Activated T-cell treated with anti-CD3 and anti-CD28 coated beads for 1 hour (primary cell): ENCODE measurements at places on chromosomes 13 and 19.

- DNase-seq, result no peak
These were observed 26.0 kb downstream of the RAB20 start for GRCh38 chr13:110535526-110535925.

GRCh38 chr13:60720590-60720989 is 323.6 kb downstream of the TDRD3 start:
- no peak for DNase-seq

DNA sequence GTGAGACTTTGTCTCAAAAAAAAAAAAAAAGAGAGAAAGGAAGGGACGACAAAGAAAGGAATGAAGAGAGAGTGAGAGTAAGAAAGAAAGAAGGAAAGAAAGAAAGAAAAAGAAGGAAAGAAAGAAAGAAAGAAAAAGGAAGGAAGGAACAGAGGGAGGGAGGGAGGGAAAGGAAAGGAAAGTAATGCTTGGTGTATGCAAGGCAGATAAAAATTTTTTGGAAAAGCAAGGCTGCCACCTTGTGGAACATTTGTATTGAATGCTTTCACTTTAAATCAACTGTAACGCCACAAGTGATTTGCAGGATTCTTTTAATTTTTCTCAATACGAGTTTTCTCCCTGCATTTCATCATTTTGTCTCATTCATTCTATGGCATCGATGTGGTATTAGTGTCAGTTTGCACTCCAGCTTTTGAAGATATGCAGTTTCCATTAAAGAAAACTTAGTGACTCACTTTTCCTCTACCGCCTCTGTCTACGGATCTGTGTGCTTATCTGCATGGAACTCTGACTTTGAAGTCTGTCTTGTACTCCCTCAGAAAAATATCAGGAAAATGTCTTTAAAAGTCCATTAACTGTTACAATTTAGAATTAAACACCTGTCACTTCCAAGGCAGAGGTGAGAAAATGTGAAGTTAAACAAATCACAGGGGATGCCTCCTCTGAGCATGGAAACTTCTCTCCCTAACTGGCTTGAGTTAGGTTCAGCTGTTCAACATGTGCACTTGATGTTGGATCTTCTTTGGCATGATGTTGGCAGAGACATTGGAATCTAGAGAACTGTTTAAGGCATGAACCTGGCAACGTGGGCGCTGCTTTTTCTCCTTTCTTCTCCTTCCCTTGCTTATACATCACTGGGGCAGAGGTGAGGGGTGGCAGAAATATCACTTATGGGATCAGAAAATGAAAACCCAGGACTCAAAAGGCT is 20.0 kb upstream of the ZDHHC20 start:
- no peak for DNase-seq

GRCh38 chr19:6654347-6655310 is 15.3 kb downstream of the TNFSF14 start:
- DNase-seq, result no peak

- no peak for DNase-seq
These were observed 258.4 kb downstream of the SPRY2 start for GRCh38 chr13:80082396-80083080.

DNA sequence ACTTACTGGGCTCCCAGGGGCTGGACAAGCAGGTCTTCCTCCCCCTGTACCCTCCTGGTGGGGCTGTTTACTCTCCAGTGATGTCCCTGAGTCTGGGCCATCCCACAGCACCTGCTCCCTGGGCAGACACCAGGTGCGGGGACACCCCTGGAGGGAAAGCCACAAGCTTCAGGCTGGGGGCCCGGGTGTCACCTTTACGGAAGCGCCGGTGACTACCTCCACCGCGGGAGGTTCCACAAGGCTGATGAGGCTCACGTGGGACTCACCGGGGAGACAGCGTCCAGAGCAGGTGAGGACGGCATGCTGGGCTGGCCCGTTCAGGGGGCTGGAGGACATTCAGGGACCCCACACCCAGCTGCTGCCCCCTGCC is 24.9 kb downstream of the NFILZ start:
- DNase-seq, result peak; percentile 28

DNA sequence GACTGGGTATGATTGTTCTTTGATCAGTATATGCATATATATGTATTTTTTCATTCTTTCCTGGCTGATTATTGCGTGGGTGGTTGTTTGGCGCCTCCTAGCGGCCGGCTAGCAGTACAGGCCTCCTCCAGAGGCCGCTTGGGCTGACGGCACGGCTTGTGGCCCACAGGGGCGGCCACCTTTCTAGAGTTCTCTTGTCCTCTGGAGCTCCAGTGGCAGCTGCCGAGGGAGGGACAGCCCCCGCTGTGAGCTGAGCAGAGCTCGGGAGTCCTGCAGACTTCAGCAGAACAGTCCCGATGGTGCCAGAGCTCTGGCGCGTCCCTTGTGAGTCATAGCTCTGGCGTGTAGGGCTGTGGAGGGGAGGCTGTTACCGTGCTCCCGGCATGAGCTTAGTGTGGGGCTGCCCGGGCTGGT is 22.5 kb upstream of the ZNF429 start:
- peak; percentile 57 for DNase-seq

GRCh38 chr19:4064496-4065260 is 2.0 kb downstream of the ZBTB7A start:
- DNase-seq, result no peak

DNA sequence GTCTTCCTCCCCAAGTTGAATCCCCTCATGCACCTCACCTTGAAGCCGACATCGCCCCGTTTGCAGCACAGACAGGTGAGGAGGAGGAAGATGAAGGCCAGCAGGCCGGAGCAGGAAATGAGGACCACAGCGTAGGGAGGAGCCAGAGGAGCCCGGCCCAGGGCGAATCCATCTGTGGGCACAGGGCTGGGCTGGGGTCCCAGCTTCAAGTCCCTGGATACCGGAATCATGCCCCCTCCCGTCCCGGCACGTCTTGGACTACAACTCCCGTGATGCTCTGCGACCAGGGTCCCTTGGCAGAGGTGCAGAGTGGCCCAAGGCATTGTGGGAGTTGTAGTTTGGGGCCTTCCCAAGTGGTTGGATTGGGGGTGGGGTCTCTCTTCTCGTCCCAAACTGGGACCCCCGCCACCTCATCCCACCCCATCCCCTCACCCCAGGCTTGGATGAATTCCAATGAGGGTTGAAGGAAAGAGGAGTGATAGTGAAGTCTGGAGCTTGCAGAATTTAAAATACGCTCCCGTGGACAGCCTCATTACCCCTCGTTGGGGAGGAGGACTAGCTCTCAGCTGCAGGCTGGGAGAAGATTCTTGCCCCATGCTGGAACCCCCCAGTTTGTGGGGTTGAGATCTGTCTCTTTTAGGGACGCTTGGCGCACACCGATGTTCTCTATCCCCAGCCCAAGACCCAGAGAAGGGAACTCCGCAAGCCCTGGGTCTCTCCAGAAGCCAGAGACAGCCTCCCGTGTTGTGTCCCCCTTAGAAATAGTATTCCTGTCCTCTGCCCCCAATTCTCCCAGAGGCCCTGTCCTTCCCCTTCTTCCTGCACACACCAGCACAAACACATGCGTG is 990 bp downstream of the LMTK3 start:
- DNase-seq, result peak; percentile 69

DNA sequence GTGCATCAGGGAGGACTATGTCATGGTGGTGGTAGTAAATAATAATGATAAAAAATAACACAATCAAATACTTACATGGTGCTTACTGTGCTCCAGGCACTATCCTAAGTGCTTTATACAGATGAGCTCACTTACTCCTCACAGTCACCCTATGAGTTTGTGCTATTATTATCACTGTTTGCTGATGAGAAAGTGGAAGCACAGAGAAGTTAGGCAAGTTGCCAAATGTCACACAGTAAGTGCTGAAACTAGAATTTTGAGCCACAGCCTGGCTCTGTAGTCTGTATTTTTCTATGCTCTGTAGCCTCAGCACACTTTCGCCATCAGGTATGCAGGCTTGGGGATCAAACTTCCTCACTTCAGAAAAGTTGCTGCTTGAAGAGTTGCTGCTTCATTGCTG is 46.6 kb downstream of the HTR2A start:
- DNase-seq, result no peak

- no peak for DNase-seq
These were observed 140.9 kb downstream of the TBC1D4 start for GRCh38 chr13:75341028-75341427.

- DNase-seq, result peak; percentile 73
These were observed 4.8 kb downstream of the IER2 start for GRCh38 chr19:13154911-13155471.

- peak; percentile 48 for DNase-seq
These were observed 2.3 kb downstream of the MIDN start for GRCh38 chr19:1250437-1251260.

- no peak for DNase-seq
These were observed 83.6 kb upstream of the PDCD5 start for GRCh38 chr19:32497391-32497790.

DNA sequence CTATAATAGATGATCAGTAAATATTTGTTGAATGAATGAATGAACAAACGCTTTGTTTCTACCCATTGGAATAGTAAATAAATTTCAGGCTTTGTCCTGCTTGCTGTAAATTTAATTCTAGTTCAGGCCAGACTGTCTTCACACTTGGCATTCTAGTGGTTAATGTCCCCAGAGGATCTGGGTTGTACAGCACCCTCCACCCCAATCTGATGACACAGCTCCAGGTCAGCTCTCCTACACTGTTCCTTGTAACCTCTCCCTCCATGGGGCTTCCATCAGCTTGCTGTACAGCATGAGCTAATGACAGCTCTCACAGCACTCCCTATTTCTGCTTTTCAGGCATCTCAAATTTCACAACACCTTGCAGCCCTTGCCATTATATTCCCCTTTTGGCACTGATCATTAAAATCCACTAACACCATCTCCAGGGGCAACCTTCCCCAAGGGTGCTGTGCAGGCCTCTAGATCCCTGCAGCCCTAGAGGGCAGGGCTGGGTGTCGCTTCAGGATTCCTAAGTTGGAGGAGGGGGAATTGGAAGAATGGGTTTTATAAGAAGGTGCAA is 12.7 kb upstream of the KL start:
- no peak for DNase-seq

DNA sequence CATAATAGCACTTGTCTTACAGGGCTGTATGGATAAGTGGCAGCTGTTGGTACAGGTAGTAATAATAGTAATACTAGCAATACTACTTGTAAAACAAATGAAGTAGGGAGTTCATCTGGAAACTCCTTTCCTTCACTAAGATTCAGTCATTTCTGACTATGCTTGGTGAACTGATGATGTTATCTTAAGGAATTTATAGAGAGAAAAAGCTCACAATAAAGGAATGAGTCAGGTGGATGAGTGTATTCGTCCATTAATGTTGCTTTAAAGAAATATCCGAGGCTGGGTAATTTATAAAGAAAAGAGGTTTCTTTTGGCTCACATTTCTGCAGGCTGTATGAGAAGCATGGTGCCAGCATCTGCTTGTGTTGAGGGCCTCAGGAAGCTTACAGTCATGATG is 477.3 kb downstream of the KLF12 start:
- DNase-seq, result no peak

DNA sequence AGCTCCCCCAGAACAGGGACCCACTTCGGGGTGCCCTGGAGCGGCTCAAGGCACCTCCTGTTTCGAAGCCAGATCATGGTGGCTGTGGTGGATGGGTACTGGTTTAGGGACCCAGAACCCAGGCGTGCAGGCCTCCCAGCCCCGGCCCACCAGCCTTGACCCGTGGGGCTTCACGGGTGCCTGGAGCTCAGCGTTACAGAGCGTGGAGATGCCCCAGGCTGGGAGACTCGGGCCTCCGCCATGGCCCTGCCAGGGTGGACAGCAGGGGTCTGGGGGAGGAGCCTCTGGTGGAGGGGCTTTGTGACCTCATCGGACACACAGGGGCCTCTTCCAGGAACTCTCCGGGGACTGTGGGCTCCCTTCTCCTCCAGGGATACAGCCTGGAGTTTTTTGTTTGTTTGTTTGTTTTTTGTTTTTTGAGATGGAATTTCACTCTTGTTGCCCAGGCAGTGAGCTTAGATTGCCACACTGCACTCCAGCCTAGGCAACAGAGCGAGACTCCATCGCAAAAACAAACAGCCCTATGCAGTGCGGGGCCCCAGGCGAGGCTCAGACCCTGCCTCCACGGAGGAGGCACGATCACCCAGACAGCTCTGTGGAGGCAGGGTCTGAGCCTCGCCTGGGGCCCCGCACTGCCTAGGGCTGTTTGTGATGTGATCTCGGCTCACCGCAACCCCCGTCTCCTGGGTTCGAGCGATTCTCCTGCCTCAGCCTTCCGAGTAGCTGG is at the start of gene GARIN5B:
Gene GARIN5B (minus strand): TSS at position 271 of the 727 bp plus-strand sequence. CDS start 194 bp downstream, at position 77.
- no peak for DNase-seq

DNA sequence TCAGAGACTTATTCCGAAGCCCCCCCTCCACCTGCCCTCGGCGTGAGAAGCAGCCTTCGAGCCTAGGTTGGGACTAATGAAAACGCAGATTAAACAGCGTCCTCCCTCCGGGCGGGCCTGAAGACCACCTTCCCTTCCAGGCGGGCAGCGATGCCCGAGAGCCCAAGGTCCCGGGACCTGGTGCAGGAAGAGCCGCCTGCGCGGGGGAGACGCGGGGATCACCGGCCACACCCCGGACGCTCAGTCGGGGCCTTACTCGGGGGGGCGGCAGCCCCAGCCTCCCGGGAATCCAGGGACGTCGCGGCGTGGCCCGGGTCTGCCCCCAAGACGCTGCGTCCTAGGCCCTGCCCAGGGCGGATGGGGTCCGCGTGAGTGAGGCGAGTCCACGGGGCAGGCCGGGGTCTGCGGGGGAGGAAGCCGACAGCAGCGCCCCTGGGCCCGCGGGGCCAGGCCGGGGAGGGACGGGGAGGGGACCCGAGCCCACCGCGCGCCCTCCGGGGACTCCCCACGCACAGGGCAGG is 33.3 kb upstream of the SPACA7 start:
- DNase-seq, result no peak

- DNase-seq, result no peak
These were observed 3.7 kb downstream of the GATAD2A start for GRCh38 chr19:19409205-19409604.

- no peak for DNase-seq
These were observed 5.0 kb downstream of the KIRREL2 start for GRCh38 chr19:35861640-35862160.

DNA sequence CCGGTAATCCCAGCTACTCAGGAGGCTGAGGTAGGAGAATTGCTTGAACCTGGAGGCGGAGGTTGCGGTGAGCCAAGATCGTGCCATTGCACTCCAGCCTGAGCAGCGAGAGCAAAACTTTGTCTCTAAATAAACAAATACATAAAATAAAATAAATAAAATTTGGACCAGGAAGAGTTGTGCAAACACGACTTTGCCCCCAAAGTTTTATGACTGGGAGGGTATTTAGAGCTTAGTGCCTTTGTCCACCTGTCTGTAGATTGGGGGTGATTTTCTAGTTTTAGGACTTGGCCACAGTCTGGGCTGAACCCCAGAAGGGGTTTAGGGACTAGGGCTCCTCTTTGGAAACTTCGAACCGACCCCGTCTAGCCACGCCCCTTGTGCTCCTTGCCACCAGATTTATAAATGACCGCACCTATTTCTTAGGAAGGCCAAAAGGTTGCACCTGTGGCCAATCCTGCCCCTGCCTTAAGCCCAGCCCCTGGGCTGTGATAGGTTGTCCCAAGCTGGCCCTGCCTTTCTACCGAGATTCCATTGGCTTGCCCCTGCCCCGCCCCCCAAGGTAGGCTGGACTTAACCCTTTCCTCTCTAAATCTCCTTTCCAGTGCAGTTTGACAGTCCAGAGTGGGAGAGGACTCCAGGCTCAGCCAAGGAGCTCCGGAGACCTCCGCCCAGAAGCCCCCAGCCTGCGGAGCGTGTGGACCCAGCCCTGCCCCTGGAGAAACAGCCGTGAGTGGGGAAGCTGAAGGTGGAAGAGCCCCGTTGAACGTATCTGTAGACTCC is 5.3 kb downstream of the SHD start:
- no peak for DNase-seq

- DNase-seq, result no peak
These were observed 1.4 kb downstream of the CEACAM18 start for GRCh38 chr19:51479531-51480331.
